Mesenteric fat pad (tissue), 1 donor: ENCODE measurements at places on chromosomes 12 and 14.
A peak's percentile ranks its signal among the peaks of the same experiment; 100 is the strongest.

GRCh38 chr14:51024377-51024776 is 70.5 kb downstream of the TRIM9 start:
- no peak for DNase-seq

GRCh38 chr12:59005193-59005955 is 85.1 kb upstream of the LRIG3 start:
- DNase-seq, result no peak

DNA sequence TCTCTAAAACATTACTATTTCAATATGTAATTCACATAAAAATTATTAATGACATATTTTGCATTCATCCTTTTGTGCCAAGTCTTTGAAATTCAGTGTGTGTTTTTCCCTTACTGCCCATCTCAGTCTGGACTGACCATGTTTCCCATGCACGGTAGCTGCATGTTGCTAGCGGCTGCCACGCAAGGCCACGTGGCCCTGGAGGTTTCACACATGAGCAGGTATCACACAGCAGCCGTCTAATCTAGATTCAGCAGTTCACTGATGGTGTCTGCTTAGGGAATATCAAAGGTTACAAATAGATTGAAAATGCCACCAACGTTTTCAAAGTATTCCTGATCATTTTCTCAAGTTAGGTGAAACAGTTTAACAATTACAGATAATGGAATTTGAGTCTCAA is 234.8 kb upstream of the FKBP4 start:
- DNase-seq, result no peak

GRCh38 chr14:51121096-51121495 is 26.2 kb upstream of the TRIM9 start:
- no peak for DNase-seq

DNA sequence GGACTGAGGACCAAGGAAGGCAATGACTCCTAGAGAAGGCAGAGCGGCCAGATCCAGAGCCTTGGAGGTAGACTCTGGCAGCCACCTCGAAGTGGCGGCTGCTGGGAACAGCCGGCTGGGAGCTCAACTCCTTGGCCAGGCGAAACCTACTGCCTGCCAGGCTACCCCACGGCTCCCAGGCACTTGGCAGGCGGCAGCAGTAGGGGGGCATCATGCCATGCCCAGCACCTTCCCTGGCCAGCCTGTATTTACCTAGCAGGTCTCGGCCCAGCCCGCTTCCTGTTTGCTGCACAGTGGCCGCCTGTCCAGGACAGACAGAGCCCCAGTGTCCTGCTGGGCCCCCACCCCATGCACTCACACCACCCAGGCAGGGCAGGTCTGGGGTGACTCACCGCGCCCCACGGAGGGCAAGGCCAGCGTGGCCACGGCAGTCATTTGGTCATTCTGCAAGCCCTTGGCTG is 10.2 kb downstream of the TRPV4 start:
- no peak for DNase-seq

- DNase-seq, result peak; percentile 85
These were observed 5.5 kb upstream of the KCNH3 start for GRCh38 chr12:49533331-49533730.

- DNase-seq, result no peak
These were observed 20.7 kb upstream of the FRMD6 start for GRCh38 chr14:51630987-51631386.

DNA sequence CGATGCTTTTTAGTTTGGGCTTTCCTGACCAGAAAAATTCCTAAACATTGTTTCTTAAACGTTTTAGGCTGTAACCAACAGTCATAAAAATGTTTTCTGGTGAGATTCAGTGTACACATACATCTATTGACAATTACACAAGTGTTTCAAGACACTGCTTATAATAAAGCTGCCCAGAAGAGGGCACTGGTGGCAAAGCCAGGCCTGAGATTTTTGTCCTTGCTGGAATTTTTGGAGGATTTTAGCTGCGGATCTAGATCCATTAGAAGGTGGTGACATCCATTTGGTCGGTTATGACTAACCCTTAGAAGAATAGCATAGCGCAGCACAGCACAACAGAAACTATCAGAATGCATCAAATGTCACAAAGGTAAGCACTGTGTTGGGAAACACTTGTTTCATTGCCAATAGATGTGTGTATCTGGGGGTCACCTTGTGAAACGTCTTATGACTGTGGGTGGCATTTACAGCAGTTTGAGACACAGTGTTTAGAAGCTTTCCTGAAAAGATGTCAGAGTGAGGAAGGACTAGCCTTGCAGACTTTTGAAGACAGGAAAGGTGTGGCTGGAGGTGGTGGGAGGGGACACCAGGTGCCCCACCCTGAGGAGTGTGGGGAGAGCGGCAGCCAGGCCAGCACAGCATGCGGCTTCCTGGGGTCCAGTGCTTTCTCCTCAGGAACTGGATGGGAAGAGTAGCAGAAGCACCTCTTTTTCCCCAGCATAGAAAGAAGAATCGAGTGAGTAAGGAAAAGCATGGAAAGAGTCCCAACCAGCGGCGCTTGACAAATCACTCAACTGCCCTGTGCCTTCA is 54.7 kb upstream of the FKBP4 start:
- no peak for DNase-seq

- DNase-seq, result no peak
These were observed 17.8 kb downstream of the SPTB start for GRCh38 chr14:64861916-64862315.

DNA sequence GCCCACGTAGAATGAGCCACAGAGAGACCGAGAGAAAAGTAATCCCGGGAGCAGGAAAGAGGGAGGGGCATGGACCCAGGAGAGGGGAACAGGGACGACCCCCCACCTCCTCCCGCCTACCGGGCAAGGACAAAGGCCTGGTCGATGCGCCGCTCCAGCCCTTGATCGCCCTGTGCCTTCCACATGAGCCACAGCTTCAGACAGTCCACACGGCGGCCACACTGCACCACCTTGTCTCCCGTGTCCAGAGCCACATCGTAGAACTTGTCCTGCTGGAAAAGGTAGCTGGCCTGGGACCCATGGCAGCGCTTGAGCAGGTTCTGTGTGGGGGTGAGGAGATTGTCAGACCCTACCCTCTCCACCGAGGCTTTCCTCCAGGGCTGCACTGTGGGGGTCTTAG is 20.5 kb upstream of the ZNF740 start:
- peak; percentile 49 for DNase-seq

GRCh38 chr14:49622022-49622607 is 1.5 kb downstream of the MGAT2 start:
- DNase-seq, result no peak

DNA sequence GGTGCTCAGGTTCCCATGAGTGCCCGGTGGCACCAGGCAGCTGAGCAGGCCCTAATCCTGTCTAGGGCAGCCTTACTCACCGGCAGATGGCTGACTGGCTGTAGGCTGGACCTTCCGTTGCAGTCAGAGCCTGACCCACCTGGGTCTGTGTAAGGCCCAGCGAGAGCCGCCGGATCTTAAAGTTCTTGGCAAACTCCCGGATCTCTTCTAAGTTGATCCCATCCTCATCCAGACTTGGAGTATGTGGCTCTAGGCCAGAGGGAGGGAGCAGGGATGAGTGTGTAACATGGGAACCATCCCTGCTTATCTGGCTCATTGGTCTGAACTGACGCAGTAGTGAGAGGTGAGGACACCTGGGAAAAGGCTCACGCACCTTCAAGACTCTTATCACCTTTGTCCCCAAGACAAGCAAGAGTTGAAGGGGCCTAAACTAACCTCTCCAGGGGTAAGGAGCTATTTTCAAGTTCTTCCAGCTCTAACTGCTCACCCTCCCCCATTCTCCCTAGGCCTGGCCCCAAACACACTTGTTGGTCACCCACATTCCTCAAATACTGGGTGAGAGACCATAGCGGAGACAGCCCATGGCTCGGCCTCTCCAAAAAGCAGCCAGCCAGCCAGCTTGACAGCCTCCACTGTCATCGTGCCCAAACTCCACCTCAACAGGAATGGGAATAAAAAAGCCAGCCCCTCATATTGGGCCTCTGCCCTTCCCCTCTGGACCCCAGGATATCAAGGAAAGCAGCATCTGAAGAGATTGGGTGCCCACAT is 18.8 kb upstream of the TFCP2 start:
- DNase-seq, result no peak

GRCh38 chr14:23704890-23705289 is 68.7 kb downstream of the DHRS2 start:
- no peak for DNase-seq

- DNase-seq, result no peak
These were observed 260.8 kb downstream of the RASSF9 start for GRCh38 chr12:85575120-85576096.

DNA sequence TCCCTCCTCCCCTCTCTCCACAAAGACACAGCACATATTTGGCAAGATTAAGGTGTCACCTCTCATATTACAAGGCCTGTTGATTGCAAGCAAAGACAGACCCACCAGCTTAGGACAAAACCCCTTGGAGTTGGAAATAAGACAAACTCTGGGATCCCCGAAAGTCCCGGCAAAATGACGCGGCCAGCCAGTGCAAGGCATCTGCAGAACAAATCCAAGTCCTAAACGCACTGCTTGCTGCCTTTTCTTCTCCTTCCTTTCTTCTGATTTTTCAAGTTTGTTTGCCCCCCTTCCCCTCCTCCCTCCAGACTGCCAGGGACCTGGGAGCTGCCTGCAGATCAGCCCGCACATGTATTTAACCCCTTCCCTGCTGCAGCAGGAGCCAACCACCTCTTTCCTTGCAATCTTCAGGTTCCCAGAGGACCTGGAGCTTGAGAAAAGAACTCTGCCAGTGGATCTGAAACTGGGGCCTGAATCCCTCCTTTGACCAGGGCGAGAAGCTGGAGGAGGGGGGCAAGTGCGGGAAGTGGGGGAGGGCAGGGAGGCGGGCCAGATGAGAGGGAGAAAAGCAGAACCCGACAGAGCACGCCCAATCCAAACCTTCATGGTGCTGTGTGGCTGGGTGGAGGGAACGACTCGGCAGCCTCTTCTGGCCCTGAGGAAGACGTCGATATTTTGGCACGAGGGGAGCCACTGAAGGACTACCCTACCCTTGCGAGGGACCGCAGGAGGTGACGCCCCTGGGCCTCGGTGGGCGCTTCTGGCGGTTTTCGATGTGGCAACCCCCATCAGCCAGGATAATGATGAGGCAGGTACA is 2.0 kb upstream of the NTF3 start:
- DNase-seq, result no peak

GRCh38 chr14:44812672-44813071 is 149.1 kb downstream of the KLHL28 start:
- DNase-seq, result no peak

- DNase-seq, result no peak
These were observed 61.5 kb downstream of the SPATS2 start for GRCh38 chr12:49428793-49429192.

DNA sequence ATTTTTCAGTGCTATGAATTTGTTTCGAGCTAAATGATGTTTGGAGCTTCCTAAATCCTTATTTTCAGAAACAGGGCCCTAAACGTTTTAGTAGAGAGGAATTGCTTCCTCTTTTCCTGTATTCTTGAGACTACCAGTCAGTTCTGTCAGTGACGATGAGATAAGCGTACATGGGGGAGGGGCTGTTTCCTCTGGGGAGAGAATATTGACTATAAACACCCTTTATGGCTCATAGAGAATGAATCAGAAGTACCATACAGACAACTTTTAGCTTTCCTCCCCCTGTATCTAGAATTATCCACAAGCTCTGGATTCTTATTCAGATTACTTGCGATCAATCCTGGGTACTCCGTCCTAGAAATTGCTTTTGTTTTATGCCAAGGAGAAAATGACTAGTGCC is 5.1 kb downstream of the TBK1 start:
- DNase-seq, result no peak
